ENCODE measurements at places on chromosomes 12 and 14.

GRCh38 chr14:101891471-101891870 is 72.9 kb upstream of the DYNC1H1 start:
- DNase-seq: no peak

- no peak for DNase-seq
Observed at GRCh38 chr14:105253329-105253682, 5.0 kb downstream of the BTBD6 start.

GRCh38 chr12:115953450-115953849 is 324.0 kb downstream of the MED13L start:
- DNase-seq: no peak

- no peak for DNase-seq
Observed at GRCh38 chr14:57559576-57559975, 65.9 kb upstream of the CCDC198 start.

Measured in putamen (tissue), 1 donor.